Stimulated activated CD4-positive, alpha-beta T cell treated with anti-CD3 and anti-CD28 coated beads, TNF-alpha, amount 100 ng/mL, for 1 hour (primary cell): ENCODE measurements at places on chromosomes 2 and 18.

GRCh38 chr2:112708968-112709367 is 11.9 kb upstream of the NT5DC4 start:
- DNase-seq: no peak

DNA sequence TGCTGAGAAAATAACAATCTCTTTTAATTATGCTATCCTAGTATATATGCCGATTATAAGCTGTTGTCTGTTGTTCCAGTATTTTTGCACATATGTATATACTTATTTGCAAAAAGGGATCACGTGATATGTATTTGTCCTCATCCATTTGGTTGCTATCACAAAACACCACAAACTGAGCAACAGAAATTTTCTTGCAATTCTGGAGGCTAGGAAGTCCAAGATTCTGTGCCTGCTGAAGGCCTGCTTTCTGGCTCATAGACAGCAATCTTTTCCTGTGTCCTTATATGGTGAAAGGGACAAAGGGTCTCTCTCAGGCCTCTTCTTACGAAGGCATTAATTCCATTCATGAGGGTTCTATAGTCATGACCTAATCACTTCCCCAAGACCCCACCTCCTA is 186.5 kb downstream of the LPIN1 start:
- no peak for DNase-seq

GRCh38 chr2:219350215-219350614 is 17.7 kb upstream of the RESP18 start:
- DNase-seq: no peak

GRCh38 chr2:61439241-61440002 is 31.5 kb downstream of the USP34 start:
- DNase-seq: no peak

GRCh38 chr2:238106698-238107524 is 6.8 kb downstream of the ESPNL start:
- DNase-seq: no peak

- DNase-seq: no peak
Observed at GRCh38 chr18:25659541-25659940, 307.6 kb upstream of the ZNF521 start.

GRCh38 chr18:60372132-60372531 is 443 bp downstream of the MC4R start:
- no peak for DNase-seq

DNA sequence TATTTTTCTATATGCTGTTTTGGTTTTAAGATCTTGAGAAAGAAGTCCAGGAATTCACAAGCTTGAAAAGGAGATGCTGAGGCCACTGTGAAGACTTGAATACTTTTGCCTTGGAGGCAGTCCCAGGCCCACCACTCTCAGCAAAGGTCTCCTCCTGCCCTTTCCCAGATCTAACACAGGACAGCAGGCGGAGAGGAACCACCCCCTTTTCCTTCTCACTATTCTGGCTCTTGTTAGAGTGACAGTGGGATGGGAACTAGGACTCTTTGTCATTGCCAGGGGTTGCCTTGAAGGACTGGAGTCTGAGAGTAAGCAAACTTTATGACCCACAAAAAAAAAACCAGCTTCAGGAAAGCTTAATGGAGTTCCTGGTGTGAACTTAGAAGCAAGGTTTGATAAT is 54.7 kb downstream of the E2F6 start:
- no peak for DNase-seq

GRCh38 chr2:231565887-231566594 is 26.6 kb upstream of the TEX44 start:
- no peak for DNase-seq

DNA sequence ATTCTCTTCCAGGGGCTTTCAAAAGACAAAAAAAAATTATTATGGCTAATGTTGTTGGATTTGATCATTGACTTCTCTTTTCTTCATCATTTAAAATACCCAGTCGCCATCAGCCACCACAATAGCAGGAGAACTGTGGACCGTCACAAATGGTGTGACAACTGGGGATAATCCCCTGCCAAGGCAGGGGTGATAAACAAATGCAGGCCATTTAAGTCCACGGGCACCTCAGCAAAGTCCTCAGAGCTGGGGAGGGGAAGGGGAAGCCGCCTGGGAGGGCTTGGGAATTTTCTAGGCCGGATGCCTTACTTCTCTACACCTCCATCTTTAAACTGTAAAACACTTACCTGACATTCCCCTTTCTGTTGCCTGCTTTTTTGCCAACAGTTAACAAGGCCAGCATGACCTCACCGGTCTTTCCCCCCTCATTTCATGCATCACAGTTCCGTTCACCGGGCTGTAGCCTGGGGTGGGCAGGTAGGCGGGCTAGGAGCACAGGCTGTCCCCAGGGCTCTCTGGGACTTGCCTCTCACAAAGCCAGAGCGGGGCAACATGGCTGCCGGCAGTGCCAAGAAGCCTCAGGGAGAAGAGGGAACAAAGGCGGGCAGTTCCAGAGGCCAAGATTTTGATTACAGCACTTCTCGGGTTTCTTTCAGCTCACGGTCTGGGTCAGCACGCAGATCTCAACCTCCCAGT is 820.4 kb downstream of the BCL11A start:
- no peak for DNase-seq

DNA sequence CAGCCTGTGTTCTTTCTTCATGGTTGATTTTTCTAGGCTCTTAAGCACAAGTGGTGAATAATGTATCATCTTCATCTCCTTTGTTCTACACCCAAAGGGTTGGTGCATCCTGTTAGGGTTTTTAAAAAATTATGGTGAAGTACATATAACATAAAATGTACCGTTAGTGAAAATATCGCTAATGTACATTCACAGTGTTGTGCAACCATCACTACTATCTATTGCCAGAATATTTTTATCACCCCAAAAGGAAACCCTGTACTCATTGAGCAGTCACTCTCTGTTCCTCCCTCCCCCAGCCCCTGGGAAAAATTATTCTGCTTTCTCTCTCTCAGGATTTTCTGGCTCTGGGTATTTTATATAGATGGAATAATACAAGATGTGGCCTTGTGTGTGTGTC is 98.5 kb downstream of the PRKCE start:
- no peak for DNase-seq

- no peak for DNase-seq
Observed at GRCh38 chr18:69969491-69969890, 21.8 kb upstream of the CD226 start.

GRCh38 chr18:35524226-35524625 is 26.5 kb upstream of the INO80C start:
- no peak for DNase-seq

- no peak for DNase-seq
Observed at GRCh38 chr18:9996094-9996493, 82.3 kb downstream of the VAPA start.

- no peak for DNase-seq
Observed at GRCh38 chr2:12796657-12797056, 79.9 kb downstream of the TRIB2 start.

GRCh38 chr2:105954891-105955290 is 210.2 kb downstream of the NCK2 start:
- DNase-seq: no peak

DNA sequence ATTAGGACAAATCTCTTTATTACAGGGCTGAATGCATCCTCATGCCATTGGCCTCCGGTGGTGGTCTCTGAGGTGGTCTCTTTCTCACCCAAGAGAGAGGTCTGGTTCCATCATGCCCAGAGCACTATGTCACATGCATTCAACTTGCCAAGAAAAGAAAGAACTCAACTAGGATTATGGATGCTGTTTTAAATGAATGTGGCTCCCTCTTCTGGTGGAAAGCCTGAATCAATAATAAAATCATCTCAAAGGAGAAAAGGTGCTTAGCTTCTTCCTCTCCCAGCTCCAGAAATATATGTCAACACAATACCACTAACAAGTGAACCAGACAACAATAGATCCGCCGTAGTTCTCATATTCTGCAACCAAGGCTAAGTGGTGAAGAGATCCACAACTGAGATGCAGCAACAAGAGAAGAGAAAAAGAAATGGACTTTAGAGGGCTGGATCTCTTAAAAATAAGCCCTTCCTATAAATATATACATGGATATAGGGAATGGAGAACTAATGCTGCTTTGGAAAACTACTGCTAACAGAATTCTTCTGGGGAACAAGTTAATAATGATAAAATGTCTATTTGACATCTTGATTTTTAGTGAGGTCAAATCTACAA is 396.8 kb downstream of the NCKAP5 start:
- no peak for DNase-seq

- no peak for DNase-seq
Observed at GRCh38 chr2:56666777-56667176, 483.0 kb downstream of the CCDC85A start.

DNA sequence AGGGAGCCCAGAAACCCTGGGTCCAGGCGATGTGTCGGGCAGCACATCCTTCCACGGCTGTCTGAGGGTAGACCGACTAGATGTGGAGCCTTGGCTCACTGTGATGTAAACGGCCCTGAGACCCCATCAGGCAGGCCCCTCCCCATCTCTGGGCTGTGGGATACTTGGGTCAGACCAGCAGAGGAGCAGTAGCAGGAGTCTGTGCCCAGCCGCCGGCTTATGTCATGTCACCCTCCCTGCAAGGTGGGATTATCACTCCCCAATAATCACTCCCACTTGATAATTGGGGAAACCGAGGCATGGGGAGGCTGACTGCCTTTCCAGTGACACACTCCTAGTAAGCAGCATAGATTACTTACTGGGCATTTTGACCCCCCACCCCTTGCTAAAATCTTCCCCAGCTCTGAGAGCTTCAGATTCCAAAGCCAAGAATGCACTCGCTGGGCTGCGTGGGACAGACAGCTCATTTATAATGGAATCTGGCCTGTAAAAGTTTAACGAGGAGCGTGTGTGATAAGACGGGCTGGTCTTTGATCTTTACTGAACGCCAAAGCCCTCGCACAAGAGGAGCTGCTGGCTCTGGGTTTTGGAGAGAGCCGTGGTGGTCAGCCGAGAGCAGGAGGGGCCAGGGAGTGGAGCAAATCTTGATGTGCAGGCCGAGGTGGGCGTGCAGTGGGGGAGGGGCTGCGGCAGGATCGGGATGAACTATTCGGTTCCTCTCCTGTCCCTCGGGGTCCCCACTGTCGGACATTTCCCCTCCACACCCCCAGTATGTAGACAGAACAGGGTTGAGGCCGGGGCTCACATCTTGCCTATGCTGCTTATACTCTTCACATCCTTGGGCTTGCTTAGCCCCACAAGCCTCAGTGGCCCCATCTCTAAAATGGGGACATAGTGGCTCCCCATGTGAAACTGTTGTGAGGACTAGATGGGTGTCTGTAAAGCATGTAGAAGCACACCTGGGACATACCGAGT is 200.0 kb downstream of the GLI2 start:
- DNase-seq: no peak

GRCh38 chr2:134783912-134784311 is 54.5 kb upstream of the ACMSD start:
- no peak for DNase-seq

GRCh38 chr2:124450481-124450880 is 425.4 kb downstream of the CNTNAP5 start:
- no peak for DNase-seq

DNA sequence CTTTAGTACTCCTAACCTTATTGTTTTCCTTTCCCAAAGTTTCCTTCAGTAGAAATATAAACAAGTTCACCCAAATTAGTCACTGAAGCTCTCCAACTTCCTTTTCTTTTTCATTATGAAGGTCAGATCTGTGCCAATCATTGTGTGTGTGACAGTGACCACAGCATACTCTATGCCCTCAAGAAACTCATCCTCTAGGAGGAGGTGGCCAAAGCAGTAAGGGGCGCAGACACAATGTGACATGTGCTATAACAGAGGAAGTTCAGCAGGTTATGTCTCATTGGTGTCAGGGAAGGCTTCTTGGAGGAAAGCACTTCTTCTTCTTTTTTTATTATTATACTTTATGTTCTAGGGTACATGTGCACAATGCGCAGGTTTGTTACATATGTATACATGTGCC is 60.0 kb upstream of the PSME4 start:
- DNase-seq: no peak

DNA sequence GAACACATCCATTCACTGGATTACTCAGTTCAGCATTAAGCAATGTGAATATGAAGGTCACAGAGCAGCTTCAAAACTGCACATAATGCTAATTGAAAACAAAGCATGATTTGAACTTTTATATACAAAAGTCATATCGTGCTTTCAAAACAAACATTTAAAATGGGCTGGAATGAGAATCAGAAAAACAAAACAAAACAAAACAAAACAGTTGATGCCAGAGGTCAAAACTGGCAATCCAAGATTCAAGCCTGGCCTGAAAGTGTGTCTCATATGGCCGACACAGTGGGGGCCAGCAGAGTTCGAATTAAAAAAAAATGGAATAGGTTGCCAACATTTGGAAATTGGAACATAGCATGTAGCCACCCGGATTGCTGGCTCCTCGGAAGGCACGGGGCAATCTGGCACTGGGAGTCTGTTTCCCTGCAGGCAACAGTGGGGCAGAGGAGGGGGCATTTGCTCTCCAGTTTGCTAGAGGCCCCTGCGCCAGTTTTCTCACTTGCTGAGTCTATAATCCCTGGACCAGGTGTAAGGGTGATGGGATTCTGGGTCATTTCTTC is 294.4 kb downstream of the ZNF521 start:
- no peak for DNase-seq

DNA sequence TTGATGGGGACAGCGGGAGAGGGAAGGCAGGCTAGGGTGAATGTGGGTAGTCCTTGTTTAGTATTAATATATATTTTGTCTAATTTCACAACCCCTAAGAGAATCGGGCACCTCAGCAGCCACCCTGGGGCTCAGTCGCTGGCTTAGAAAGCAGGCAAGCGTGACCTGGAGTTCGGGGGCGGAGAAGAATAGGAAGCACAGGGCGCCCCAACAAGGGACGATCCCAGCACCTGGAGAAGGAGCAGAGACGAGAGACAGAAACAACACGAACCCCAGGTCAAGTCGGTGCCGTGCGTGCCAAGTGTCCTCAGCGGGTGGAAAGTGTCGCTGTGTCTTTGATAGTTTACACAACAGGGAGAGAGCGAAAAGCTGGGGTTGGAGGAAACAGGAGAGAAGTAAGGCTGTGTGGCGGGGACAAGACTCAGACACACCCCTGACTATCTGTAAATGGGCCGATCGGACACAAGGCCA is 95.4 kb downstream of the NFATC1 start:
- no peak for DNase-seq

- no peak for DNase-seq
Observed at GRCh38 chr2:31675485-31675901, 94.8 kb upstream of the SRD5A2 start.

GRCh38 chr2:11396467-11397445 is 52.3 kb upstream of the ROCK2 start:
- no peak for DNase-seq

GRCh38 chr2:68027959-68028358 is 34.8 kb downstream of the C1D start:
- DNase-seq: no peak

DNA sequence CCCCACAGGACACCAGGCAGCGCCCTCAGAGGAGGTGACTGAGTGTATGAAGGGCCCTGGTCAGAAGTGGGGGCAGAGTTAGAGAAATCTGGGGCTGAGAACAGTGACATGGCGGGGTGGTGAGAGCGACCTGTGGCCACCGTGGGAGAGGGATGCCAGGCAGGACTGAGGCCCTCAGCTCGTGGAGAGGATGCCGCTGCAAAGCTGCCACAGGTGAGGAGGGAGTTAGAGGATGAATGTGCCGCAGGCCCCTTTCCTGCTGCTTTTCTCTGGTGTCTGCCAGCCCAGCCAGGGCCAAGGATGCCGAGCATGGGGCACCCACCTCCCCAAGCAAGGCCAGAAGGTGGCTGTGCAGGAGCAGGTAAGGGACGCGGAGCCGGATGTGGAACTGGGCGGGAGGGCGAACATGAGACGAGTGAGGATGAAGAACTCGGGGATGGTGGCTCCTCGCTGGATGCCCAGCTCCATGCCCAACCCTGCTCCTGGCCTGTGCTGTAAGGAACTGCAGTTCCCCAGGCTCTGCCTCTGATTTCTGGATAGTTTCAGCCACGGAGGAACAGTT is 269.2 kb upstream of the HDAC4 start:
- no peak for DNase-seq

- DNase-seq: no peak
Observed at GRCh38 chr18:32896776-32897547, 124.1 kb upstream of the KLHL14 start.
